ENCODE measurements at places on chromosomes 2 and 18.

- no peak for DNase-seq
Measured at GRCh38 chr18:79314838-79315388, 80.8 kb upstream of the NFATC1 start.

GRCh38 chr2:96276787-96277499, 10.9 kb downstream of the CIAO1 start:
- DNase-seq: no peak

DNA sequence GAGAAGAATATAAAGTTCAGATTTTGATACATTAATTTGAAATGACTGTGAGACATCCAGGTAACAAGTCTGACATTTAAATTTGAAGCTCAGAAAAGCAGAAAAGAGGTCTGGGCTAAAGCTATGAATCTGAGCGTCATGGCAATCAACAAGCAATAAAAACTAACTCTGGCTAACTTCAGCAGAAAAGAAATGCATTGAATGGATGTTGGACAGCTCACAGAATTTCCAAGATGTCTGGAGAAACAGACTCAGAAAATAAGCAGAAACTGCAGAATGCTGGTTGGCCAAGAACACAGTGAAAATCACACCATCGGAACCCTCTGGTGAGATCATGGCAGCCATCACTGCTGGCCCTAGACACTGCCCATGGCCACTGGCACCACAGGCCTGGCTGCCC, 366.6 kb downstream of the METTL4 start:
- no peak for DNase-seq

- DNase-seq: no peak
Measured at GRCh38 chr2:181847198-181847556, 44.4 kb upstream of the ITPRID2 start.

DNA sequence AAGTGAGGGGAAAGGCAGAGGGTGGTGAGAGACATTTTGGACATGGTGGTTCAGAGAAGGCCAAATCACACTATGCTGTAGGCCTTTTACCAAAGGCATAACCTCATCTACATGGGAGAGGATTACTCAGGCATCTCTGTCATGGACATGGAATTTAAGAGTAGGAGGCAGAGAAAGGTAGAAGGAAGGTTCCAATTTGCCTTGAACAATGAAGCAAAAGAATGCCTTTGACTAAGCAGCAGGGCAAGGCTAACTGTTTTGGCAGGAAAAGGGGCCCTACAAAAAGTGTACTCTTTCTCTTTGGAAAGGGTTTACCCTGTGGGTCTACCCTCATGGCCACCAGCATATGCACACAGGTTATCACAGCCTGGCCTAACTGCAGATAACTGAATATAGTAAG, 45.6 kb upstream of the RNU4ATAC start:
- DNase-seq: no peak
